ENCODE measurements at places on chromosomes 12 and 14.

- no peak for DNase-seq
These were observed 14.0 kb upstream of the PTGDR start for GRCh38 chr14:52253503-52253902.

DNA sequence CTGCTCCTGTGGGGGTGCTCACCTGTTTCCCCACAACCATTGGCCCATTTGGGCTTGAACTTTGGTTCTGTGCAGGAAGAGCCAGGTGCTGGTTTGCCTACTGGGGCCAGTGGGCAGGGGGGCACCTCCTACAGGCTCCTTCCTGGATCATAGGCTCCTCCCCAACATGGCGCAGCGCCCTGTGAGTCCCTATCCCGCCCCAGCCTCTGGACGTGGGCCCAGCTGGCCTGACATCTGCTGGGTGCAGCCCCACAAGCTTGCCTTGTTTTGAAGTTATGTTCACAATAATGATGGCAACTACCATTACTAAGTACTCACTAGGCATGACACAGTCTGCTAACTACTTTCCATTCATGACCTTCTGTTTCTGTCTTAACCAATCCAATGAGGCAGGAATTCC, 147.8 kb downstream of the RBM19 start:
- no peak for DNase-seq

- no peak for DNase-seq
These were observed 127.8 kb downstream of the ANO2 start for GRCh38 chr12:5817246-5817645.

GRCh38 chr12:130286741-130287440, 50.8 kb upstream of the PIWIL1 start:
- DNase-seq = no peak

GRCh38 chr12:114695305-114695592, 11.3 kb upstream of the TBX3 start:
- no peak for DNase-seq

DNA sequence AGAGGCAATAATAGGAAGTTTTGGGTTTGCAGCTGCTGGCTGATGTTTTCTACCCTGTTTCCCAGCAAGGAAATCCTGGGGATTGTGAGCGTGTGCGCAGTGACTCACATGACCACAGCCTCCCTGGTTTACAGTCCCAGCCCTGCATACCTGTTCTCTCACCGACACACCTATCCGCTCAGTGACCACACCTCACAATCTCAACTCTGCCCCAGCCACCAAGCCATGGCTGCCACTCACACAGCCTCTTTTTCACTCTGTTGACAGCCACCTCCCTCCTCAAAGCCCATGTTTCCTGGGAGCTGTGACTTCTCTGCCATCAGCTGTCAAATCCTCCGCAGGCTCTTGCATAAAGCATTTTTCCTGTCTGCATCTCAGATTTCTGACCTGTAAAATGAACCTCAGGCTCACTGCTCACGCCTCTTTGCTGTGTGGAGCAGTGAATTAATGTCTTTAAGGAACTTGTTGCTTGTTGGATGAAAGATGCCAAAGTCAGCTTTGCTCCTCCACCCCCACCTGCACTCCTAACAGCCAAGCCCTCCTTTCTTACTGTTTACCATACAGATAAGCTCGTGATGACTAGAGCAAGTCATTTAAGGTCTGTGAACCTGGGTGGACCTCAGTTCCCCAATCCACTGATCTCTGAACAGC, 43.5 kb downstream of the B4GALNT3 start:
- DNase-seq = no peak

DNA sequence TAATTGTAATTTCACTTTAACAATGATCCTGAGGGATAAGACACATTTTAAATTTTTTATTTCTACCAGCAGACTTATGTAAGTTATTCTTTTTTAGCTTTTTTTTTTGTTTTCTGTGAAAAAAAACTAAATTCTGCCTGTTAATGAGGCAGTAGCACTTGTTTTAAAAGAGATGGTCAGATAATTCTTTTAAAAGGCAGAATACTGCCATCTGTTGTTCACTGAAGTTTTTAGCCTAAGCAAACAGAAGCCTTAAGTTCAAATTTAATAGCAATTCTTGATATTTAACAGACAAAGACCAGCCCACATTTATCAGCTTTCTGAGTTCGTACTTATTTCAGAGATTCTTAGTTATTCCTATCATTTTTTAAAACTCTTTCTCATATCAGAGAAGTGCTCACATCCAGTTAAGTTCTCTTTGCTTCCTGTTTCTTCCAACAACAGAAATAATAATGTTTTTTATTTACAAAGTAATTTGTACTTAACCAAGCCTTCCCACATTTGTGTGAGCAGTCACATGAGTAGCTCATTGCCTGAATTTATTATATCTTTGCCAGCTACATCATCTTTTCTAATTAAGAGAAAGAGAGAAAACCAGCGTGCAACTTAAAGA, 93.4 kb upstream of the SLCO1C1 start:
- DNase-seq = no peak

GRCh38 chr14:20830831-20831230, 28.2 kb upstream of the RNASE1 start:
- no peak for DNase-seq

- no peak for DNase-seq
These were observed 1353.0 kb upstream of the SEL1L start for GRCh38 chr14:82886670-82887069.

DNA sequence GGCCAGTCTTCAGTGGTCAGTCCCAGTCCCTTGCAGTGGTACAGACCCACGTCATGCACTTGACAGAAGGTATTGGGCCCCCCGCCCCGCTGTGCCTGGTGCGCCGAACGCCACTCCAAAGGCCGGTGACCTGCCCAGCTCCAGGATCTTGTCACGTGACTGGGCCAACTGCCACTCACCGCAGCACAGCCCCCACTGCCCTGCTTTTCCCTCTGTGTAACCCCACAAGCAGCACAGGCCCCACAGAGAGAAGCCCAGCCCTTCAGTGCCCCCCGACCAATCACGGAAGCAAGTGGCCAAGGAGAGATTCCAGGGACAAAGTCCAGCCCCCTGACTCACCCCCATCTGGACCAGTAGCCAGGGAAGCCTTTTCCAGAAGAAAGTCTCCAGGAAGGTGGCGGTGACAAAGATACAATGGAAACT, 498 bp downstream of the GPR132 start:
- DNase-seq = no peak

- DNase-seq = no peak
These were observed 711 bp downstream of the ANO4 start for GRCh38 chr12:100795174-100795799.

GRCh38 chr14:45716572-45716971, 463.6 kb upstream of the MIS18BP1 start:
- DNase-seq = no peak

DNA sequence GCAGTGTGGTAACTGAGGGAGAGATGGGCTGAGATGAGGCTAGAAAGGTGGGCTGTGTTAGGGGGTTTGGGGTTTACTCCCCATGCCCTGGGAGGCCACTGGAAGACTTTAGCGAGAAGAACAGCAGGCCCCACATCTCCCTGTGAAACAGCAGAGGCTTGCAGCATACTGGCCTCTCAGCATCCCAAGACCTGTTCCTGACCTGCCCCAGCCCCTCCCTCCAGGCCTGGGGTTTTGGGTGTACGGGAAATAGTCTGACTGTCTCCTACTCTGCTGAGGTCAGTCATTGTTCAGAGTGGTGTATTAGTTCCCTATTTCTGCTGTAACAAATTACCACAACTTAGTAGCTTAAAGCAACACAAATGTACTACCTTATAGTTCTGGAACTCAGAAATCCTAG, 103.5 kb upstream of the HIF1A start:
- no peak for DNase-seq

GRCh38 chr14:75401361-75401760, 26.5 kb upstream of the JDP2 start:
- no peak for DNase-seq

GRCh38 chr12:93749515-93749914, 72.3 kb downstream of the CRADD start:
- no peak for DNase-seq

- DNase-seq = no peak
These were observed 138.5 kb upstream of the AMIGO2 start for GRCh38 chr12:47218191-47218654.

DNA sequence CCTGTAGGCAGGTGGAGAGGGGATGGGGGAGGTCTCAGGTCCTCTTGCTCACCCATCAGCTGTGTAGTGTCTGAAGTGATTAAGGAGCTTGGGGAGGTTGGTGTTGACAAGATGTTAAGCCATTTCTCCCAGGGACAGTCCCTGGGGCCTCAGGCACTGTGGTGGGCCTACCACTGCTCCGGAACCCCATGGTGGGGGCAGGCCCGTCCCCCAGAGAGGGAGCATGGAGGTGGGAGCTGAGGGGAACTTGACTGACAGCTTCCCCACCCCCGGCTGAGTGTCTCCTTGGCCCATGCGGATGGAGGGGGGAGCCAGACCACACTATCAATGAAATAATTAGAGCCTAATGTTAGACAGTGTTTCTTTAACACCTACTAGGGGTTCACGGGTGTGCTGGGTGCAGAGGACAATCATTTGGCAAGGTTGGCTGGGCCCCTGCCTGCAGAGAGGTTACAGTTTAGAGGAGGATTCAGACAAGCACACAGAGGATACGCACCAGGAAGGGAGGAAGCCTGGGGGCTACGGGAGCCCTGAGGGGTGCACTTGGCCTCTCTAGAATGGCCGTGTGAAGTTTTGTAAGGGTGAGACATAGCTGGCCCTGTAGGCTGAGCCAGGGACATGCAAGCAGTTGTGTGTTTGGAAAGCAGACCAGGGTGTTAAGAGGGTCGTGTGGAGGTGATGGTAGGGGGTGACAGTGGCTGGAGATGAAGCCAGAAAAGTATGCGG, 19.3 kb upstream of the KRT80 start:
- DNase-seq = no peak

GRCh38 chr12:24246934-24247333, 297.5 kb upstream of the SOX5 start:
- no peak for DNase-seq

DNA sequence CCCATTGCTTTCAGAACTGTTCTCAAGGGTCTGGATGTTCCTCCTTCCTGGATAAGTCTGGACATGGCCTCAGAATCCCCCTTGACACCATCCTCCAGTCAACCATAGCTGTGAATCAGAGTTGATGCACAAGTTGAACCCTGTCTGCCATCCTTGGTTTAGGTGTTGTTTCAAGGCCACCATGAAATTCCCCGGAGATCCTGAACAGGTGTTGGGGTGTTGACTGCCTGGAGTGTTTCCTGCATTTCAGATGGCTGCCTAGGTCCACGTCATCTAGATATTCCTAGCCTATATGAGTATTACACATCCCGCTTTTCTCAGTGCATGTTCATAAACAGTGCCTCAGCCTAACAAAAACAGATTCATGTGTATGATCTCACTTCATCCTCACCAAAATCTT, 86.7 kb upstream of the PWP1 start:
- DNase-seq = no peak

- DNase-seq = peak; percentile 23
These were observed 1.1 kb upstream of the HEBP1 start for GRCh38 chr12:13000925-13001774.

GRCh38 chr14:52366796-52367315, 52.7 kb downstream of the PTGER2 start:
- DNase-seq = no peak

DNA sequence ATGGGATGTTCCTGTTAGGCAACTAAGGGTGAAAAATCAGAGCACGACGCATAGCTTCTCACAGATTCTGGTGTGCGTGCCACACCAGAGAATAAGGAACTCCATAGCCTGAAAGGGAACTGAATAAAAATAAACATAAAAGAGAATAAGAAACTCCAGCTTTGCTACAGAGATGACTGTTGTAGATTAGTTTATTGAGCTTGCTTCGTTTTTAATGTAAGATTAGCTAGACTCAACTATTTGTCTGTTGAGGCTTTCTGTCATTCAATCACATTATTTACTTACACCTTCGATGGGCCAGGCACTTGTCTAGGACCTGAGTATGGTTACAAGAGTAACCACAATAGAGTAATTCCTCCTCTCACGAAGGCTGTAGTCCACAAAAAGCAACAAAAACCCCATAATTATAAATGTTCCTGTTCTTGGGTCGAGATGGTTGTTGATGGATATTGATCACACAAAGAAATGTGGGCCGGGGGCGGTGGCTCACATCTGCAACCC, 807 bp upstream of the ZCCHC8 start:
- DNase-seq = no peak

DNA sequence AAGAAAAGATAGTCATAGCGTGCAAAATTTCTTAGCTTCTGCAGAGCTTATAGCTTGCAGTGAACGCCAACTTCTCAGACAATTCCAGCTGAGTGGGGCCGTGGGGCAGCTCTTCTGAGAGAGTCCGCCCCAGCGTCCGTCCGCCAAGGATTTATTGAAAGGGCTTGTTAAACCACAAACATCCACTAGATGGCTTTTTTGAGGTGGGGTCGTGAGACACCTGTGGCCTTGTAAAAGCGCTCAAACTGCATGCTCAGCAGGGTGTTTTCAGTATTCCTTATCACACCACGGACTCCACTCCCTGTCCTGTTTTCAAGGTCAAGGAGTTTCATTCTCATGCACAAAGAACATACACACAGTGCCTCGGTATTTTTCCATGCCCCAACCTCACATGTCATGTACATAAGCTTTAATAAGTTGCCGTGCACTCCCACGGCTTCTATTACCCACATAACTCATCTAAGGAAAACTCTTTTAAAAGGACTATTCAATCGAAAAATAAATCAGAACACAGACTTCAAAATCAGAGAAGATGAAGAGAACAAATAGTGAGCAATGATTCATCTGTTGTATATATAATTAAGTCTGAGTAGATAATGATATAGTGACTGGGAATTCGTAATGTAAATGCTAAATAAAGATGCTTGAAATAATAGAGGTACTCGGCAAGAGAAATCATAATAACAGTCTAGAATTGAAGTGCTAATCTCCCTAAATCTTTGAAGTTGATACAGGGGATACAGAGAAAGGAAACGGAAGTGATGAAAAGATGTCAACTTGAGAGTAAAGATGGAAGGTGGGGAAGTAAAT, 46.7 kb downstream of the WBP11 start:
- no peak for DNase-seq

GRCh38 chr14:56040121-56040520, 78.1 kb upstream of the PELI2 start:
- no peak for DNase-seq

DNA sequence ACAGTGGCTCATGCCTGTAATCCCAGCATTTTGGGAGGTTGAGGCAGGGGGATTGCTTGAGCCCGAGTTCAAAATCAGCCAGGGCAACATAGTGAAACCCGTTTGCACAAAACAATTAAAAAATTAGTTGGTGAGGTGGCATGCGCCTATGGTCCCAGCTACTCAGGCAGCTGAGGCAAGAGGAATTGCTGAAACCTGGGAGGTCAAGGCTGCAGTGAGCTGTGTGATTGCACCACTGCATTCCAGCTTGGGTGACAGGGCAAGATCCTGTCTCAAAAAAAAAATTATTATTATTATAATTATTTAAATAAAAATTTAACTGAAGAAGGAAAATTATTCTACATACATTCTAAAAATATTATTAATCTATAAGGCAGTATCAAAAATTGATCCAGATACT, 164.1 kb downstream of the ITPR2 start:
- no peak for DNase-seq

DNA sequence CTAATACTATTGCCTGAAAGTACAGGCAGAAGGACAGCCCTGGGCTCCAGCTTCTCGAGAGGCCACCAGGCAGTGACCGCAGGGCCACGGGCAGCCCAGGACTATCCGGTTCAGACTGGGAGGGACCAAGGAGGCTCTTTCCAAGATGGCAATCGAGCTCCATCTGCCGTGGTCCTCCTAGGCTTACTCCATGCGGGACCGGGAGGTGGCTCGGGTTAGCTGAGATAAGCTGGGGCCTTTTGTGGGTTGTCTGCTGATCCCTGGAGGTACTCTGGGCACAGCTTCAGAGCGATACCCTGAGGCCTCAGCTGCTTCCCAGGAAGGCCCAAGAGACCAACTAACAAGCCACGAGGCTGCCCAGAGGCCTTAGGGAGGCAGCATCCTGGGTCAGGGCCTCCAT, 33.1 kb downstream of the SNRNP35 start:
- no peak for DNase-seq

GRCh38 chr12:75564852-75565251, 53.4 kb upstream of the KRR1 start:
- no peak for DNase-seq

Data from T-helper 1 cell (primary cell).